Stimulated activated CD4-positive, alpha-beta T cell treated with anti-CD3 and anti-CD28 coated beads, TNF-alpha, amount 100 ng/mL, for 48 hours (primary cell): ENCODE measurements at places on chromosomes 6 and 20.

GRCh38 chr20:56439771-56440291, 27.8 kb downstream of the CASS4 start:
- DNase-seq, result no peak

- no peak for DNase-seq
These were observed 35.1 kb upstream of the BTN3A2 start for GRCh38 chr6:26329763-26330511.

DNA sequence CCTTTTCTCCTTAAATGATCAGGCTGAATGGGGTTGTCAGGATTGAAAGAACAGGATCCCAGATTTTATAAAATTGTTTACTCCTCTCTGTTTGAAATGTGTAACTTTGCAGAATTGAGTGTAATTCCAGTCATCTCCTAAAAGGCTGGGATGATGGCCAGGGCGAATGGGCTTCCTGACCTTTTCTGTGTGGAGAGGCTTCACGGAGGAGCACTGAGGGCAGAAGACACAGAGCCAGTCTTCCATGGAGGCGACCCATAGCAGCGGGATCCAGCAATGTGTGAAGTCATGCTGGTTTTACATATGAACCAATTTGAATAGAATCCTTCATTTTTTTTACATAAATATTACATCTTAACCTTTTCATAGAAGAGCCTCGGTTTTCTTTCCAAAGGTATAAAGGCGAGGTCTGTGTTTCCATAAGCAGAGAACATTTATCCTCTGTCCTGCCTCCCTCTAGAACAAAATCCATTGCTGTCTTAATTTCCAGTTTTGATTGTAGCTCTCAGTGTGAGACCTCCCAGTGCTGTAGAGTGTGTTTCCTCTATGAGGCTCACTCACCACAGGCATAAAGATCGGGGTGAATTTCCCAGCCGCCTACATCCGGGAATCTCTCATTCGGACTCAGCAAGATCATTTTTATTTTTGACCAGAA, 369.7 kb upstream of the FLRT3 start:
- no peak for DNase-seq

GRCh38 chr20:40192081-40192480, 497.0 kb downstream of the MAFB start:
- no peak for DNase-seq

DNA sequence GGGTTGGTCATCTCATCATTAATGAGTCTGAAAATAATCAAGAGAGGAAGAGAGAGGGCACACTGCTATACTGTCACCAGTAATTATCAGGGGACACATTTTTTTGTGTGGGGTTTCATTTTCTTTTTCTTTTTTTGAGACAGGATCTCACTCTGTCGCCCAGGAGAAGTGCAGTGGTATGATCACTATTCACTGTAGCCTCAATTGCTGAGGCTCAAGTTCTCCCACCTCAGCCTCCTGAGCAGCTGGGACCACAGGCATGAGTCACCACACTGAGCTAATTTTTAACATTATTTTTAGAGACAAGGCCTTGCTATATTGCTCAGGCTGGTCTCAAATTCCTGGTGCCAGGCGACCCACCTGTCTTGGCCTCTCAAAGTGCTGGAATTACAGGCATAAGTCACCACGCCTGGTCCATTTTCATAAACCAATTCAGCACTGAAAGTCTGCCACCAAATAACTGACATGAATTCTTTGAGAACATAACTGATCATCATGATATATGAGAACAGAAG, 43.3 kb downstream of the EPHA7 start:
- no peak for DNase-seq

GRCh38 chr6:144778773-144779492, 493.8 kb downstream of the UTRN start:
- no peak for DNase-seq

GRCh38 chr6:137692806-137693205, 174.3 kb upstream of the TNFAIP3 start:
- DNase-seq, result no peak

GRCh38 chr6:101779051-101779844, 385.7 kb downstream of the GRIK2 start:
- no peak for DNase-seq

GRCh38 chr20:53074811-53075314, 102.7 kb downstream of the TSHZ2 start:
- DNase-seq, result no peak

DNA sequence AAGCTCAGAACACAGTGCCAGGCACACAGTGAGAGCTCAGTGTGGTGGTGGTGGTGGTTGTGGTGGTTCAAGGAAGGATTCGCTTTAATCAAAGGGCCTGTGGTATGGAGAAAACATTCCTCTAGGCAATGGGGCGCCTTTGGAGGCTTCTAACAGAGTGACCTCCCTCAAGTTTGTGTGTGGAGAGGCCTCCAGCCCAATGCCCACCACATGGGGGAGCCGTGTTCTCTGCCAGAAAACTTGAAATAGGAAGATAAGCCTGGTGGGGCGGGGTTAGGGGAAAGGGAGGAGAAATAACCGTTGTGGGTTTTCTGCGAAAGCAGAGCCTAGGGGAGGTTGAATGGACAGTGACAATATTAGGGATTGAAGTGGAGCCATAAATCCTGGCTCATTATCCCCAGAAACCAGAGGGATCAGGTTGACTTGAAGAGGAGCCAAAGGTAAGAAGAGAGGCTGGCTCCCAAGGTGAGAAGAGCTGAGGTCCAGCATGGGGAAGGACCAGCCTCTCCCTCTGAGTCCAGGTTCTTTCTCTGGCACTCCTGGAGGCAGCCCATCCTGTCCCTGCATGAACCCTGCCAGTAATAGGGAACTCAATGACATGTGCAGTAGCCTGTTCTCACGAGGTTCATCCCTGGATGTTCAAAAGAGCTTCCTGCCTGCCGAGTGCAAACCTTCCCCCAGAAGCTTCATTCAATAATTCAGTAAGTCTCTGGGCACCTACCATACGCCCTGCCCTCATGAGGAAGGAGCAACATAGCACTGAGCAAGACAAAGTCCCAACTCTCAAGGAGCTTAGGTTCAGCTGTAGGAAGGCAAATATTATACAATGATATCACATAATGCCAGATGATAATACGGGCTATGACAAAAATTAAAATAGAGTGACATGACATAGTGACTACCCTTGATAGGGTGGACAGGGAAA, 51.4 kb downstream of the TGM2 start:
- no peak for DNase-seq

DNA sequence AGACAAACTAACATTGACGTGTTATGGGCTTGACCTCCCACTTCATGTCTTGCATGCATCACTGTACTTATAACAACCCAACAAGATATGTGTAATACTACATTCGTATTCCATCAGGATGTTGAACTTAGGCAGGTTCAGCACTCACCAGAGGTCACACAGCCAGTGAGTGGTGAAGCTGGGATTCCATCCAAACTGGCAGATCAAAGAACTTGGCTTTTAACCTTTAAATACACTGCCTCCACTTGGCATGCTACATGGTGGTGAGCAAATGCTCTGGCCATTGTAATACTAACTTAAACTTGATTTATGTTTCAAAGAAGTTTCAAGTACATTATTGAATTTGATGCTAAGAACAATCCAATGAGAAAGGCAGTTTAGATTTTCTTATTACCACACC, 10.7 kb upstream of the HDDC2 start:
- no peak for DNase-seq

- DNase-seq, result no peak
These were observed 122.2 kb upstream of the MYLIP start for GRCh38 chr6:16006681-16007080.

DNA sequence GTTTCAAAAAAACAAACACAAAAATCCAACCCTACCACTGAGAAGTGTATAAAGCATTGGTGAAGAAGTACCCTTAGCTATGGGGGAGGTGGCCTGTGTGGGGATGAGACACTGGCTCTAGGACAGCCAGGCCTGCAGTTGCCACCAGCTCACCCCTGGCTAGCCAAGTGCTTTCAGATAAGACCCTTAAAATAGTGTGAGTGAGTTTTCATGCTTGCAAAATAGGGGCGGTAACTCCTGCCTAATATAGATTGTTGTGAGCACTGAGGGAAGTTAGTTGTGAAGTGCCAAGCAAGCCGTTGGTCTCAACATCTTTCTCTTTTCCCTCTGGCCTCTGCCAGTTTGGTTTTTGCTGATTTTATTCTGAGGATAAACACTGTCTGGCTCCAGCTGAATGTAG, 11.3 kb downstream of the PPP1R3G start:
- no peak for DNase-seq

- DNase-seq, result peak; percentile 47
These were observed 709 bp downstream of the SCAND1 start for GRCh38 chr20:35953387-35954199.

- no peak for DNase-seq
These were observed 6.9 kb downstream of the TAB2 start for GRCh38 chr6:149324428-149324827.

- DNase-seq, result no peak
These were observed 327.2 kb upstream of the ZFP64 start for GRCh38 chr20:52518735-52519134.

- no peak for DNase-seq
These were observed 275.3 kb downstream of the HIVEP2 start for GRCh38 chr6:142669471-142670351.

- DNase-seq, result no peak
These were observed 84.3 kb downstream of the OPRM1 start for GRCh38 chr6:154123155-154123956.

GRCh38 chr6:17494177-17494576, 100.8 kb downstream of the CAP2 start:
- DNase-seq, result no peak

DNA sequence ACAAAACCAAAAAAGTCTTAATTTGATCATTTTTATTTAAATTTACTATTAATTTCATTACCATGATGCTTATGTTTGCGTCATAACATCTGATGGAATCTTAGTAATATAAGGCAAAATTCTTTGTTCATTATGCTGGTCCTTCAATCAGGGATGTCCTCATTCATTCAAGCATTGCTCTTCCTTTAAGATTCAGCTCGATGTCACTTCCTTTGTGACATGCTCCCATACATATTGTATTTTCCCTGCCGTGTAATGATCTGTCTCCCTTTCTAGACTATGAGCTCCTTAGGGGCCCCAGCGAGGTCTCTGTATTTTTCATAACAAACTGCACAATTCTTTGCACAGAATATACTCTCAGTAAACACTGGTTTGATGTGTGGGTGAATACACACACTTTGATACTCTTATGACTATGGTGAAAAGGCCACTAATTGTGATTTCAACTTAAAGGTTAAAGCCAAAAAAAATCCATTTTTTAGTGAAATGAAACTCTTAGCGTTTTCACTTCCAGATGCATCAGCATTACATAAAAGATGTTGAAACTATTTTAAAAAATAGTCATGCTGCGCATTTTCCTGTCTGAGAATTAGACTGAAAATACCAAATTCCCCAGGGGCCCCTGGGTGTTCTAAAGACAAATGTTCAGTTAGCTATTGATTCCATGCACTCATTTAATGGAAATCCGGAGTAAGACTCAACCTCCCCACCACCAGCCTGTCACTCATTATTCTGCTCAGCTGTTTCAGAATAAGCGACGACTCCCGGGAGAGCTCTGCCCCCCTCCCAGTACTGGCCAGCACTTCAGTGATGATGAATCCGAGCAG, 169.7 kb downstream of the ATXN1 start:
- peak; percentile 14 for DNase-seq

- no peak for DNase-seq
These were observed 202.8 kb upstream of the CITED2 start for GRCh38 chr6:139577124-139577762.

GRCh38 chr6:167829513-167829912, 2.8 kb downstream of the AFDN start:
- DNase-seq, result no peak

DNA sequence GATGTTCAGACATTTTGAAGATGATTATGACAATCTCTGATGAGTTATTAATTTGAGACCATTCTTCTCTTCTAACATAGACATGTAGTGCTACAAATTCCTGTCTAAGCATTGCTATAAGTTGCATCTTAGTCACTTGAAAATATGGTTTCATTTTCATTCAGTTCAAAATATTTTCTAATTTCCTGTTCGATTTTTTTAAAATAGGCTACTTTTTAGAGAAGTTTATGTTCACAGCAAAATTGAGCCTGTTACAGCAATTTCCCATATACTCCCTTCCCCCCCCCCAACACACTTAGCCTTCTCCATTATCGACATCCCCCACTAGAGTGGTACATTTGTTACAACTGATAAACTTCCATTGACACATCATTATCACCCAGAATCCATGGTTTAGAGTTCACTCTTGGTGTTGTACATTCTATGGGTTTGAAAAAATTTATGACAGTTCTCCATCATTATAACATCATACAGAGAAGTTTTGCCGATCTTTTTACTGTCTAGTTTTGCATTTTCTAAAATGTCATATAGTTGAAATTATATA, 31.2 kb downstream of the PLAGL1 start:
- DNase-seq, result no peak

DNA sequence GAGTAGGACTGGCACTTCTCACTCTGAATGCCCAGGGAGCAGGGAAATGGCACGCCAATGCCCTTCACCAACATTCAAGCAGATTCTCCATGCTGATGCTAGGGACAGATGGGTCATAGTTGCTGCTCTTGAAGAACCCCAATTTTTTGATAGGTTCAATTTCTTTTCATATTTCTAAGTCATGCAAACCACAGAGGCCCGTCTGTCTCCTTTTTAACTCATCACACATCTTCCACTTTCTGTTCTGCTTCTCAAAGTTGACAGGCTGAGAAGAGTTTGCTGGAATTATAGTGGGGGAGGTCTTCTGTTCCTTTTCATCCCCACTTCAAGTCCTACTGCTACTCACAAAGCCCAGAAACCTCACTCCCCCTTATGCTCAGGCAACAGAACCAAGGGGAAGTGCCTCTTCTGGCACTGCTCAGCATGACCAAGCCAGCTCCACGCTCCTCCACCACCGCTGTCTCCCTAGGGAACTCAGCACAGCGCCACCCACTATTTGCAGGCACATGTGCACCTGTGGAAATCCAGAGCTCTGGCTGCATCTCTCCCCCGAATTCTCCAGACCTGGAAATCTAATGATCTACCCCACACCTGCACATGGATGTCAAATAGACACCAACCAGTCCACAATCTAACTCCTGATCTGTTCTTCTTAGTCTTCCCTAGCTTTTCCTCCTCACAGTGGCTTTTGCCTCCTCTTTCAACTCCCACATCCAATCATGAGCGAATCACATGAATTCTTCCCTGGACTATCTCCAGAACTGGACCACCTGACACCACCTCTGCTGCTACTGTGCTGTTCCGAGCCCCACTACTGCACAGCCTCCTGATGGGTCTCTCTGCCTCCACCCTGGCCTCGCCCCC, 10.7 kb downstream of the ZBTB24 start:
- DNase-seq, result no peak

DNA sequence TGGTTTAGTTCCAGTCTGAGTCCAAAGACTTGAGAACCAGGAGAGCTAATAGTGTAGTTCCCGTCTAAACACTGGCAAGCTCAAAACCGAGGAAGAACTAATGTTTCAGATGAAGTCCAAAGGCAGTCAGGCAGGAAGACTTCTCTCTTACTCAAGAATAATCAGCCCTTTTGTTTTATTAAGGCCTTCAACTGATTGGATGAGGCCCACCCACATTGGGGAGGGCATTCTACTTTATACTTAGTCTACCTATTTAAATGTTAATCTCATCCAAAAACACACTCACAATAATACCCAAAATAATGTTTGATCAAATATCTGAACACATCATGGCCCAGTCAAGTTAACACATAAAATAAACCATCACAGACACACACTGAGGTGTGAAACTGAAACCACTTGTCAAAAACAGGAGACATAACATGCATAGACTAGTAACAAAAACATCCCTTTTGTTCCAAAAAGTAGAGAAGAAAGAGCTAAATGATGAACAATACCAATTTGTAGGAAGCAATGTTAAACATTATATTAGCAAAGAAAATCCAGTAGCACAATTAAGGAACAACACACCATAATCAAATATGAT, 50.2 kb upstream of the SENP6 start:
- no peak for DNase-seq
